ENCODE measurements at places on chromosomes 4 and X.
A peak's percentile ranks its signal among the peaks of the same experiment; 100 is the strongest.

GRCh38 chr4:130035391-130035790 is 939.4 kb downstream of the C4orf33 start:
- H3K27me3 ChIP-seq = no peaks in the 10 kb centered on the region
- H3K4me1 ChIP-seq = no peaks in the 10 kb centered on the region
- no peak overlapping the region for H3K27ac ChIP-seq
- no peak overlapping the region for H3K4me3 ChIP-seq

- H3K4me1 ChIP-seq = peaks cover 6% of the 10 kb centered on the region
- no peak for DNase-seq
- no peak overlapping the region for H3K4me3 ChIP-seq
- H3K27ac ChIP-seq = peak overlapping the region; percentile 27
- H3K27me3 ChIP-seq = no peaks in the 10 kb centered on the region
- H3K36me3 ChIP-seq = no peaks in the 10 kb centered on the region
Observed at GRCh38 chr4:99817309-99817890, 773 bp downstream of the DAPP1 start.

DNA sequence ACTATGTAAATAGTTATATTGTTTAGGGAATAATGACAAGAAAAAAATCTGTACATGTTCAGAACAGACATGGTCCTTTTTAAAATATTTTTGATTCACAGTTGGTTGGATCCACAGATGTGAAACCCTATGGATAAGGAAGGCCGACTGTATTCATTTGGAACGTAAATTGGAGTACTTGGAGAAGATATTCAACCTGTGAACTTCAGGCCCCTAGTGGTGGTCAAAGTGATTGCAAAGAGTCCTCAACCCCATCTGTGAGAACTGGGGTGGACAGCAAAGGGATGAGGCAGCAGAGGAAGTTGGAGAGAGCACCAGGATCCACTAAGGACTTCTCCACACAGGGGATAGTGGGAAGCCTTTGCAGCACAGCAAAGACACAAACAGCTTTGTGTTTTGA is 6.2 kb upstream of the CXCL13 start:
- no peak for DNase-seq
- H3K4me1 ChIP-seq = no peaks in the 10 kb centered on the region
- no peak overlapping the region for H3K4me3 ChIP-seq
- no peaks in the 10 kb centered on the region for H3K36me3 ChIP-seq
- H3K27me3 ChIP-seq = no peaks in the 10 kb centered on the region
- H3K27ac ChIP-seq = no peak overlapping the region

- H3K4me3 ChIP-seq = no peak overlapping the region
- H3K27ac ChIP-seq = no peak overlapping the region
- no peaks in the 10 kb centered on the region for H3K27me3 ChIP-seq
- no peaks in the 10 kb centered on the region for H3K36me3 ChIP-seq
- H3K4me1 ChIP-seq = peaks cover 9% of the 10 kb centered on the region
- DNase-seq = no peak
Observed at GRCh38 chr4:120691106-120691505, 231.4 kb downstream of the PRDM5 start.

GRCh38 chr4:108370291-108371141 is 201.8 kb upstream of the LEF1 start:
- H3K4me3 ChIP-seq = no peak overlapping the region
- H3K36me3 ChIP-seq = no peaks in the 10 kb centered on the region
- H3K4me1 ChIP-seq = no peaks in the 10 kb centered on the region
- H3K27ac ChIP-seq = no peak overlapping the region

GRCh38 chr4:164890691-164891090 is 13.7 kb downstream of the APELA start:
- H3K4me1 ChIP-seq = no peaks in the 10 kb centered on the region
- H3K27me3 ChIP-seq = no peaks in the 10 kb centered on the region
- no peak overlapping the region for H3K4me3 ChIP-seq
- H3K36me3 ChIP-seq = no peaks in the 10 kb centered on the region
- H3K27ac ChIP-seq = no peak overlapping the region
- no peak for DNase-seq

DNA sequence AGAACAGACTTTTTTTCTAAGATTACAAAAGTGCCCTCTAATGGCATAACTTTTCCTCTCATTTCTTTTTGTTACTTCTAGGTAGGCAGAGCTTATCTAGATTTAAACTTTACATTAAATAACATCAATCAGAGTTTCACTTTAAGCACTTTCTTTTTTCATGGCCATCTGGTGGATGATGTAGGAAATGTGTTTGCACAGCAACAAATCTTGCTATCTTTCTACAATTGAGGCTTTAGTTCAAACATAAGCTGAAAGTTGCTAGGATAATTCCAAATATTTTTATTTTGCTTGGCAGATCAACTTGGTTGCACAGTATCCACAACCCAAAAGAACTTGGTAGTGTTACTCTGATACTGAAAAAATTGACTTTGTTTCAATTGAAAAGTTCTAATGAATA is 22.0 kb downstream of the NDNF start:
- H3K4me3 ChIP-seq = no peak overlapping the region
- no peaks in the 10 kb centered on the region for H3K27me3 ChIP-seq
- no peaks in the 10 kb centered on the region for H3K36me3 ChIP-seq
- H3K27ac ChIP-seq = no peak overlapping the region
- DNase-seq = no peak

- no peaks in the 10 kb centered on the region for H3K36me3 ChIP-seq
- no peak overlapping the region for H3K27ac ChIP-seq
- H3K4me1 ChIP-seq = no peaks in the 10 kb centered on the region
- H3K27me3 ChIP-seq = no peaks in the 10 kb centered on the region
- no peak overlapping the region for H3K4me3 ChIP-seq
Observed at GRCh38 chr4:30821275-30821674, 101.1 kb downstream of the PCDH7 start.
